ENCODE measurements at places on chromosomes 12 and 14. TPM values are rescaled to one million over a fixed set of nuclear protein-coding genes. Genes with fewer than 3 reads are reported as not detected.

DNA sequence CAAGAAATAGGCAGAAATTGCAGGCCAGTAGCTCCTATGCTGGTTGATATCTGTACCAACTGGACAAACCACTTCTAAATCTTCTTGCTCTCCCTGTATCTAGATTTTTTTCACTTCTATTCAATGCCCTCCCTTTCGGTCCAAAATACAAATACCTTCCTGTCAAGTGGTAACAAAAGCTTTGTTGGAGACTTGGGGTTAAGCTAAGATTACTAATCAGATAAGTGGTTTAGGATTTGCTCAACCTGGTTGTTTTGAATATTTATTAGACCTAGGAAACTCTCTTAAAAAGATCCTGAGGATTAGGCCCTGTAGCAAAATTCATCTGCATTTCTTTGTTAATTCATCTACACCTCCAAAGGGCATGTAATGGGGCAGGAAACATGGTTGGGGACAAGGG is 410.1 kb downstream of the NAV3 start:
- DNase-seq = no peak

GRCh38 chr14:36504771-36505175 is 15.3 kb downstream of the NKX2-1 start:
- DNase-seq = no peak

DNA sequence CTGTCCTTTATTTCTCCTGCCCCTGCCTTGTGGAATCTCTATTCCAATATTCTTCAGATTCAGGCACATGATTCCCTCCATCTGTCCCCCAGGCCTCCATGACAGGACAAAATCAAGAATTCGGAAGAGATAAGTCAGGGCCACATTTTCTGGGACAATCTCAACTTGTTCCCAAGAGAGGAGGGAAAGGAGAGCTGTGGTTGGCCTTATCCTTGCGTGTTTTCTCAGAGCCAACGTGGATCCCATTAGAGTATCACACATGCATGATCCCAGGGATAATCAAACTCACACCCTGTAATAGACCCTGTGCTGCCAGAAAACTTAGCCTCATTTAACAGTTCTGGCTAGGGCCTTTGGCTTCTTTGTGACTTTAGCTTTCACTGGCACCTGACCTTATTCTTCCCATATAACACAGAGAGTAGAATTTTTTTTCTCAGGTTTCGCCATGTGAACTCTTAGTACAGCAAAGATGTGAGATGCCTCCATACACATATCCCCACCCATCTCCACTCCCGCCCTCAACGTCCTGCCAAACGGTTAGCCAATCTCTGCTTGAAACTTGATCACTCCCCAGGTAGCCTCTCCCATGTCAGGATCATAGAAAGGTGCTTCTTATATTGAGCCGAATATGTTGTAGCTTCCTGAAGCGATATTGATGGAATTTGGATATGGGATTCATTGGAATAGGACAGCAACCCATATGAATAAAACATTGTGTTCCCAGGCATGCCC is 6.7 kb upstream of the KRT1 start:
- DNase-seq = no peak

- no peak for DNase-seq
Observed at GRCh38 chr14:93132472-93133065, 16.8 kb upstream of the ITPK1 start.

GRCh38 chr12:102951841-102952240 is 5.6 kb upstream of the ASCL1 start:
- no peak for DNase-seq

DNA sequence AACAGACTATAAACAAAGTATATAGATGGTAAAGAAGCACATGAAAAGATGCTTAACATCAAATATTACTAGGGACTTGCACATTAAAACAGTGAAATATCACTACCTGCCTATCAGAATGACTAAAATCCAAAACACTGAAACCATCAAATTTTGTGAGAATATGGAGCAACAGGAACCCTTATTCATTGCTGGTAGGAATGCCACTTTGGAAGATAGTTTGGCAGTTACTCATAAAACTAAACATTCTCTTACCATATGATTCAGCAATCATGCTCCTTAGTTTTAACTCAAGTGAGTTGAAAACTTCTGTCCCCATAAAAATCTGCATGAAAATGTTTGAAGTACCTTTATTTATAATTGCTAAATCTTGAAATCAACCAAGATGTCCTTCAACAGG is 297.6 kb downstream of the DAD1 start:
- no peak for DNase-seq

GRCh38 chr12:114998118-114998749 is 314.3 kb upstream of the TBX3 start:
- no peak for DNase-seq

- no peak for DNase-seq
Observed at GRCh38 chr12:50925342-50925651, 27.0 kb upstream of the HIGD1C start.

DNA sequence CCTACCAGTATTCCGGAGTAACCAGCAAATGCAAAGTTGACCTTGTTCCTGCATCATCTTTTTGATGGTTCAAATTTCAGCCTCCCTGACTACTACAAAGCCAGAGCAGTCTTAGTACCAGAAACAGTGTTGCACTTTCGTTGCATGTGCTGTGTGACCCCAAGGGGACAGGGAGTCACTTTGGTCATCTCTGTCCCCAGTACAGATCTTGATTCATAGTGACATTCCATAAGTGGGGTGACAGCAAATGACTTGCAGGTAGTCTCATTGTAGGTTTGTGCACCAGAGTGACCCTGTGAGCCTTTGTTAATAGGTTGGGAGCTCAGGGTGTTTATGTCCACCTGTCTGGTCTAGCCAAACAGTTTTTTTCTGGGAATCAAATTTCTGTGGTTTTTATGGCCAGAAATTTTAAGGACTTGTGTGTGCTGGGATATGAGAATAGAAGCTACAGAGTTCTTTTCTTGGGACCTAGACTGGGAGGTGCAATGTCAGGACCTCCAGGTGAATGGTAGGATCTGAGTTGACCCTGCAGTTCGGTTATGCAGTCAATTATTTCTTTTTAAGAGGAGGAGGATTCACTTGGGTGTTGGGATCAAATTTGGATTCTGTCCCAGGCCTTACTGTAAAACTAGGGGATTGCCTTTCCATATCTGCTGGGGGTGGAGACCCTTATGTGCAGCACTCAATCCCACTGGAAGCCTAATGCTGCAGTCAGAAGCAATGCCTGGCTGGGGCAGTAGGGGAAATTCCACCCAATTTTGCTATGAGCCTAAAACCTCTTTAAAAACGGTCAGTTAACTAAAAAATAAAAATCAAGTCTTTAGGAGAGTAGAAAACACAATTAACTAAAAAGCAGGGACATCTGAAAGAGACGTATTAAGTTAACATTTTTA is 10.1 kb downstream of the EIF5 start:
- DNase-seq = no peak

DNA sequence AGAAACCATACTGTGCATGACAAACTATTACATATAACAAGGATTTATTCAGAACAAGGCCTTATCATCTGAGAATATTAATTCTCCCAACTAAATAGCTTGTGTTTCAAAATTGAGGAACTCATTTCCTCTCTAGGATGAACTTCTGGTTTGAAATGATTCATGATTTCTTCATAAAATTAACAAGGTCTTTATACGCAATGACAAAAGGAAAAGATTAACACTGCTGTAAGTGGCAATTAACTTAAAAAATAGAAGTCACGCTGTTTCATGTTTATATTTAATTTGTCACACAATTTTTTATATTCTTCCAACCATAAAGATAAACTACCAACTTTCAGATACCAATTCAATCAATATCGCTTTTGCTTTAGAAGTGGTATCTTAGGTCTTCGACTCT is 80.8 kb downstream of the GRIP1 start:
- DNase-seq = no peak

DNA sequence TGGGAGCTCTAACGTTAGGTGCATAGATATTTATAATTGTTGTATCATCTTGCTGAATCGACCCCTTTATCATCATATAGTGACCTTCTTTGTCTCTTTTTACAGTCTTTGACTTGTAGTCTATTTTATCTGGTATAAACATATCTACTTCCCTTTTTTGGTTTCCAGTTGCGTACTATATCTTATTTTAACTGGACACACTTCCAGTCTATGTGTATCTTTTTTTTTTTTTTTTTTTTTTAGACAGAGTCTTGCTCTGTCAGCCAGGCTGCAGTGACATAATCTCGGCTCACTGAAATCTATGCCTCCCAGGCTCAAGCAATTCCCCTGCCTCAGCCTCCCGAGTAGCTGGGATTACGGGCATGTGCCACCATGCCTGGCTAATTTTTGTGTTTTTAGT is 41.9 kb upstream of the ZFP36L1 start:
- DNase-seq = no peak

GRCh38 chr14:36661506-36662257 is at the start of gene PAX9:
Gene PAX9, plus strand, starts transcription at chr14:36661860. Its CDS starts 230 bp downstream, at chr14:36662090.
- DNase-seq = peak; percentile 77

GRCh38 chr12:120853188-120853587 is 51.0 kb downstream of the SPPL3 start:
- no peak for DNase-seq

- DNase-seq = no peak
Observed at GRCh38 chr12:122888232-122888752, 7.6 kb downstream of the VPS37B start.

- DNase-seq = no peak
Observed at GRCh38 chr12:29611906-29612305, 114.4 kb upstream of the OVCH1 start.

- DNase-seq = no peak
Observed at GRCh38 chr12:113315358-113315757, 19.6 kb downstream of the SLC8B1 start.

DNA sequence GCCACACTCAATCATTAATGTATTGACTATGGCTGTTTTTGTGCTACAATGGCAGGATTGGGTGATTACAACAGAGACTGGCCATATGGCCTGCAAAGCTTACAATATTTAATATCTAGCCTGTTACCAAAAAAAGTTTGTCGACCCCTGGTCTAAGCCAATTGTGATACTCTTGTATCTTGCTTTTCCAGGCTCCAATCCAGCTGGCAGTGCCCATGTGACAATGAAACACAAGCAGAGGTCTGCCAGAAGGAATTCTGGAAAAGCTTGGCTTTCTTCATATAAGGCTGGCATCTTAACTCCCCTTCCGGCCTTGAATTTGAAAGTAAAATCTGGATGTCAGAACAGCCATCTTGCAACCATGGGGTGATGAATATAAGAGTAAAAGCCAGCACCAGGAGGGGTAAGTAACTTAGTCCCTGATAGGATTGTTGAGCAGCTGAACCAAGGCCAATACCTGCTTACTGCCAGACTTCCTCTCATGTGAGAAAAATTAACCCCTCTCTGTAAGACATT is 458.7 kb downstream of the TMTC2 start:
- no peak for DNase-seq

DNA sequence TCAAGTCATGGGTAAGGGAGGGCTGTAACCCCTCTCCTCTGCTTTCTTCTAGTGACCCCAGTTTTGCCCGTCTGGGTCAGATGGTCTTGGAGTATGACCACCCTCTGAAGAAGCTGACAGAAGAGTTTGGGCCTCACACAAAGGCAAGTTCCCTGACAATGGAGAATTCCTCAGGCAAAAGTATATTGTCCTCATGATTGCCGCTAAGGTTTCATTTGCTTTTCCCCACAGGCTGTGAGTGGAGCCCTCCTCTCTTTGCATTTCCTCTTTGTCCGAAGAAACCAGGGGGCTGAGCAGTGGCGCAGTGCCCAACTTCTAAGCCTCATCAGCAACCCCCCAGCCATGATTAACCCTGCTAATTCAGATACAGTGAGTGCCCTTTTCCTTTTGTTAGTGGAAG is 12.1 kb downstream of the NCKAP1L start:
- DNase-seq = no peak

DNA sequence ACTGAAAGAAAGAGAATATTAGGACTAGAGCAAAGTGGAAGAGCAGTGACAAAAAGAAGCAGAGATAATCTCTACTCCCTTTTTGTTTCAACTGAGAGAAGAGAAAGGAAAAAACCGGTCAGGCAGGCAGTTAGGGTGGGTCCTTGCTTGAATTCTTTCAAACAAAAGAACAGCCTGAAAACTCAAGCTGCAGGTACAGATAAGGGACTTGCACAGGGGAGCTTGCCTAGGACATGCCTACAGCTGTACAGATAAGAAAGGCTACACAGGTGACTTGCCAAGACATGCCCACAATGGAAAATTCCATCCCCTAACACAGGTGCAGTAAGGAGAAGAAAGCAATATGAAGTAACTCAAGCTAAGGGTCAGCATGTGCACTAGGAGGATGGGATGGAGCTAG is 532.2 kb upstream of the MIS18BP1 start:
- DNase-seq = no peak

DNA sequence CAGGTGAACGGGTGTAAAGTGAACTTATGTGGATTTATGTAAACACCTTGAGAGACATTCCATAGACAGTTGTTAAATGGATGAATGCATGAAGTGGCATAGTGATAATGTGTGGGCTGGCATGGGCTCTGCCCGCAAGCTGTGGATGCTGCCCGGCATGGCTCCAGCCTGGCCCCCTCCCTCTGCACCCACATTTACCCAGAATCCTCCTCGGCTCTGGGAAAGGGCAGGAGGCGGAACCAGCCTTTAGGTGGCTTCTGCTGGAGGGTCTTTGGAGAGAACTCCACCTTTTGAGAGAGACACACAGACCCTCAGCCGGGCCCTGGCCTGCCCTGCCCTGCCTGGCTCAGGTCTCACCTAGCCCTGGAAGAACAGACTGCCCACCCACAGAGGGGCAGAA is 18.7 kb downstream of the RASAL1 start:
- DNase-seq = no peak

DNA sequence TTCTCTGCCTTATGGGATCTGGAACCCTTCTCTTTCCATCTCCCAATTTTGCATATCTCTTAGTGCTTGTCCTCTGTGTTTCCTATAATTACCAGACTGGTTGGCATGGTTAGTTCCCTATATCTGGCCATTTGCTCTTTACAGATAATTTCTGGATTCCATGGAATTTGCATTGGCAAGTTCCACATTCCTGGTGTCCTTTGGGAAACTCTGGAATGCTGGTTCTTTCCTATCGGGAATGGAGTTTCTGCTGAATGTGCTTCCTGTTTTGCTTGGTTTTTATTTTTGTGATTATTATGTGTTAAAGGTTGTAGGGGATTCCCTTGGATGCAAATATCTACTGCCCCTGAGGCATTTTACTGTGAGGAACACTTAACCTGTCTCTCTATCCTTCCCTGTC is 193.0 kb upstream of the BTG1 start:
- no peak for DNase-seq

- DNase-seq = no peak
Observed at GRCh38 chr12:127169321-127170181, 1097.4 kb upstream of the TMEM132C start.

- DNase-seq = peak; percentile 8
Observed at GRCh38 chr12:131938082-131938481, 9.0 kb downstream of the PUS1 start.

The GPR162 gene
- polyA plus RNA-seq = 1.8 TPM

The COL2A1 gene
- polyA plus RNA-seq = 0.07 TPM

The GLIPR1L2 gene
- 0.57 TPM for polyA plus RNA-seq

The AQP6 gene
- not detected for polyA plus RNA-seq

The AP5M1 gene
- polyA plus RNA-seq = 11.7 TPM

The PPFIBP1 gene
- 5.9 TPM for polyA plus RNA-seq

The SAMD15 gene
- 0.17 TPM for polyA plus RNA-seq

The CBLN3 gene
- polyA plus RNA-seq = 0.38 TPM

The PGAM5 gene
- 44.6 TPM for polyA plus RNA-seq

The C1R gene
- polyA plus RNA-seq = 58.4 TPM

The KRT79 gene
- polyA plus RNA-seq = 0.05 TPM

The SLC16A7 gene
- polyA plus RNA-seq = 0.49 TPM

The LMO3 gene
- 1.4 TPM for polyA plus RNA-seq

The KLHL33 gene
- polyA plus RNA-seq = 0.30 TPM

The NRL gene
- 5.1 TPM for polyA plus RNA-seq

The VRTN gene
- not detected for polyA plus RNA-seq

The COQ5 gene
- polyA plus RNA-seq = 81.4 TPM
